ENCODE measurements at places on chromosomes 1 and 21.

- DNase-seq = no peak
These were observed 76.0 kb downstream of the MAN1C1 start for GRCh38 chr1:25692560-25692959.

GRCh38 chr1:204213668-204214662, at the start of gene GOLT1A:
TSS of gene GOLT1A (minus strand) at chr1:204213988. CDS start at chr1:204213906, 82 bp downstream.
- DNase-seq = peak; percentile 78

DNA sequence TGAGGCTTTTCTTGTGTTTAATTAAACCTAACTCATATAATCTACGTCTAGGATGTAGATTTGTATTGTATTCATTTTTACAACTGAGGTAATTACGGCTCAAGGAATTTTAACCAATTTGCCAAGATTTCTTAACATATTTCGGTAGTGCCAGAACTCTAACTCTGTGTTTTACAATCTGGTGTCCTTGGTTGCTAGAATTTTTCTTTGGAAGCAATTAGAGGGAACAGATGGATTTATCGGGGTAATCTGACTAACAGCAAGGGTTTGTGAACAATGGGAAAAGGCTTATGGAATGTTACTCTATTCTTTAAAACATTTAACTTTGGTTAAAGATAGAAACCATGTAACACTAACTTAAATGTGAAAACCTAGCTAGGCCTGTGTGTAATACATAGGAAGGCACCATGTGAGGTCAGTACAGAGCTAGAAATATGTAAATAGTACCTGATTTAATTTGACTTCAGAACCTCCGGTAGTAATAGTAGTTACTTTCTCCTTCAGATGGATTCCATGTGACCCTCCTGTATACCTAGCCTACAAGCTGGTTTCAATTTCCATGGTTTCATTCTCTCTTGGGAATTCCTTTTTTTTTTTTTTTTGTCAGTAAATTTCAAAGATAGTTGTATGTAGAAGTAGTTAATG, 1.2 kb downstream of the MTF2 start:
- no peak for DNase-seq

GRCh38 chr1:230572121-230573105, 69.9 kb upstream of the COG2 start:
- DNase-seq = no peak

DNA sequence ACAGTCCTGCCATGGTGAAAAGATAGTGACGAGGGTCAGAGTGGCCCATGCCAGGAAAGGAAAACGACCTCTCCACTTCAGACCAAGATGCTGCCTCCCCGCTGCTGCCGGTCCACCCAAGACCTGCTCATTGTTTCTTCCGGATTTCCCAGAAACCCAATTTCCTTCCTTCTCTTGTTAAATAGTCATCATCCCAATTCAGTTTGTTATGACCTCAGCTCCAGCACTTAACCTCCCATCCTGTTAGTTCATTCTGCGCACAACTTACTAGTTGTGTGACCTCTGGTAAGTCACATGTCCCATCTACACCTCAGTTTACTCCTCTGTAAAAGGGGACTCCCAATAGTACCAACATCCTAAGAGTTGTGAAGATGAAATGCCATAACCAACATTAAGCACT, 29.9 kb upstream of the PPP1R15B start:
- no peak for DNase-seq

Measured in liver (tissue), 10 donors.